ENCODE measurements at places on chromosomes 12 and 14.

- no peak for DNase-seq
Measured at GRCh38 chr12:10720974-10721650, 2.0 kb downstream of the YBX3 start.

DNA sequence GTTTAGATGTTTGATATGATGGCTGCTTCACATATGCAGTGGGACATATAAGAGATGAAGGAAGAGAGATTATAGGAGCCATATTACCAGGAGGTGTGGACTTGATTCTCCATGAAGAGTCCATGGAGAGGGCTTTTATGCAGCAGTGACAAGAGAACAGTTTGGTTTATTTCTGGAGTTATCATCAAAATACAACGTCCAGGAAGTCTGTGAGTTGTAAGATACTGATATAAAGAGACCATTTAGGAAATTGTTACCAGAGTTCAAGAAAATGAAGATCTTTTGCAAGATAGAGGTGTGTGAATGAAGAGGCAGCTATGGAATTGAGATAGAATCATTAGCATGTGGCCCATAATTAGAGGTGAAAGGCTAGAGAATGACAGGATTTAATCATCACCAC is 431.7 kb downstream of the NPAS3 start:
- no peak for DNase-seq

DNA sequence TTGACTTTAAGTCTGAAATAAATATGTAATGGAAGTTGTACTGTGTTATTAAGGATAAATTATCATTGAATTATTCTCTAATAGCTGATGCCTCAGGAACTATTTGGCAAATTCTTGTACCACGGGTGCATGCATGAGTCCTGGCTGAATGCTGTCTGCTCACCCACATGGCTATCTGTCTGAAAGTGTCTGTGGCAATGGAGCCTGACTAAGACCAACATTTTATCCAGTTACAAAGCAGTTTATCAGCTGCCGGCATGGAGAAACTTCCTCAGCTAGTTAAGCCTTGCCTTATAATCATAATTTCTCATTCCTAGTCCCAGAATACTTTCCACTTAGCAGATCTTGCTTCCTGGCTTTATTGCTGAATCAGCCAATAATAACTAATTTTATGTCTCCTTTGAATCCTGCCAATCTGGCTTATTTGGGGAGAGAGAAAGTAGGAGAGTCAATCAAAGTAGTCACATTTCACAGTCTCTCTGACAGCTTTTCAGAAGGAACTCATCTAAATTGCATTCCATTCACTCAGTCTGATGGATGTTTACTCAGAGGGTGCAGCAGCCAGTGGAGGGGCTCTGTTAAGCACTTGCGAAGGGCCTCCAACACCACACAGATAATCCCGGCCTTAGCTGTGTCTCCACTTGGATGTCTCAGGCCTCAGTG is 280.6 kb upstream of the CLEC14A start:
- no peak for DNase-seq

GRCh38 chr12:85516667-85517325 is 236.8 kb downstream of the ALX1 start:
- DNase-seq = no peak

DNA sequence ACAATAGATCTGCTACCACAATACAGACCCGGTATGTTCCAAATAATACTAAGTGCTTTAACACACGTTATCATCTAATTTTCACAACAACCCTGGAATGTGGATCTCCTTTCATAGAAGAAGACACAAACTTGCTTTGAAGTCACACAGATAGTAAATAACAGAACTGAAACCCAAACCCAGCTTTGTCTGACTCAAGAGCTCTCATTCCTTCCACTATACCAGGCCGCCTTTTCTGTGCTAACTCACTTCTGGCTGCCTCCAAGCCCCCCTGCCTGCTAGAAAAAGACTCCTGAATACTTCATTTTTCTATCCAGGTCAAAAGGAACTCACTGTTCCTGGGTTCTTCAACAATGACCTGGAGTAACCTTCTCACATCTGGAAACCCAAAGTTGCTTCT is 37.8 kb downstream of the PRPF40B start:
- DNase-seq = no peak

GRCh38 chr12:6638305-6638704 is 2.5 kb upstream of the LPAR5 start:
- DNase-seq = no peak

- no peak for DNase-seq
Measured at GRCh38 chr12:49622501-49623141, 740 bp upstream of the PRPF40B start.

GRCh38 chr12:75172611-75173010 is 37.0 kb downstream of the KCNC2 start:
- DNase-seq = no peak

DNA sequence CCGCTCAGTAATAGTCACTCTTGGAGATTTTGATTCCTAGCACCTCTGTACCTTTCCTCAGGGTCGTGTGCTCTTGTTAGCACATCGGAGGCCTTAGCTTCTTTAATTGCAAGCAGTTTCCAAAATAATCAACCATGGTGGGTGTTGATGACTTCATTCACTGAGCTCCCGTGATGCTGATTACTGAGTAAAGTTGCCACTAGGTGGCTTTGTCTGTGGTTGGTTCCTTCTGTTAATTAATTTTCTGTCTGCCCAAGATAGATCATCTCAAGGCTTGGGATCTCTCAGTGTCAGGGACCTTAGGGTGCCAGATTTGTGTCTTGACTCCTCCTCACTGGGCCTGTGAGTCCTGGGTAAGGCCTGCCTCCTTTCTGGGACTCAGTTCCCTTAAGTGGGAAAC is 54.3 kb downstream of the PTPN11 start:
- DNase-seq = no peak

GRCh38 chr12:43861840-43862150 is 25.9 kb downstream of the TMEM117 start:
- no peak for DNase-seq

All from NCI-H1048 (cell line).